Stimulated activated CD4-positive, alpha-beta T cell treated with anti-CD3 and anti-CD28 coated beads, Interleukin-12 subunit alpha, Interleukin-12 subunit beta, amount 100 ng/mL, for 48 hours (primary cell): ENCODE measurements at places on chromosomes 3 and 15.

DNA sequence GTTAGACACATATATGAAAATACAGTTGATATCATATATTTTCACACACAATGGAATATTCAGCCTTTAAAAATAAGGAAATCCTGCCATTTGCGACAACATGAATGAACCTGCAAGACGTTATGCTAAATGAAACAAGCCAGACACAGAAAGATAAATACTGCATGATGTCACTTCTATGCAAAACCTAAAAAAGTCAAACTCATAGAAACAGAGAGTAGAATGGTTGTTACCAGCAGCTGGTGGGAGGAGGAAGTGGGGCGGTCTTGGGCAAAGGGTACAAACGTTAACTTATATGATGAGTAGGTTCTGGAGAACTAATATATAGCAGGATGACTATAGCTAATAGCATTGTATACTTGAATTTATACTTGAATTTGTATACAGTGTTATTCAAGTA lies 213.2 kb upstream of the NR2F2 start:
- DNase-seq, result no peak

DNA sequence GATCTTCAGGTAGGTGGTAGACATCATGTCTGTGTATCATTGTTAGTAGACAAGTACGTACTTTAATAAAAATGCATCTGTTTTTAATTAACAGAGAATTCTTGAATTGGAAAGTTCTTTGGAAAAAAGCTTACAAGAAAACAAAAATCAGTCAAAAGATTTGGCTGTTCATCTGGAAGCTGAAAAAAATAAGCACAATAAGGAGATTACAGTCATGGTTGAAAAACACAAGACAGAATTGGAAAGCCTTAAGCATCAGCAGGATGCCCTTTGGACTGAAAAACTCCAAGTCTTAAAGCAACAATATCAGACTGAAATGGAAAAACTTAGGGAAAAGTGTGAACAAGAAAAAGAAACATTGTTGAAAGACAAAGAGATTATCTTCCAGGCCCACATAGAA lies 149.1 kb upstream of the LRRFIP2 start:
- DNase-seq, result no peak

- no peak for DNase-seq
These were observed 78.7 kb upstream of the TGFBR2 start for GRCh38 chr3:30527720-30528119.

- no peak for DNase-seq
These were observed 29.0 kb upstream of the FGD5 start for GRCh38 chr3:14789640-14790285.

DNA sequence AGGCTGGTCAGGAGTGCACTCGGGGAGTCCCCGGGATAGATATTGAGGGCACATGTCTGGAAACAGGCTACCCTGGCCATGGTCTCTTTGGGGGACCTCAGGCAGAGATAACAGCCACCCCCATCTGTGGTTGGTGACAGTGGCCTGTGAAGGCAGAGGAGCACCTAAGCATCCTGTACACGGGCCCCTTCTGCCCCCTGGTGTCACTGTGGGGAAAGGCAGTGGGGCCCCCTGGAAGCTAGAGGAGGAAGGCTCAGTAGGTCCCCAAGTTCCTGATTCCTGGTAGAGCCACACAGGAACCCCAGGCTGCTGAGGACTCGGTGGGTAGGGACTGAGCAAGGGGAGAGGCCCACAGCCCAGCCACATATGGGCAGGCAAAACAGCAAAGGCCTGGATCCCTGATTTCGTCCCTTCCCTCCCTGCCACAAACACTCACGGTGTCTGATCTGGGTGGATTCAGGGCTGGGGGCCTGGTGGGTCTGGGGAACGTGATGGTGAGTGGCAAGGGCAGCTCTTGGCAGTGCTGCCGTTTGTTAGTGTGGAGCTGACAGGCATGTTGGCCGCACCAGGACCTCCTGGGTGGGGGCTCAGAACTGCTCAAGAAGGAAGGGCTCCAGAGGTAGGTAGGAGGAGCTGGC lies 14.1 kb upstream of the CXCR6 start:
- peak; percentile 62 for DNase-seq

DNA sequence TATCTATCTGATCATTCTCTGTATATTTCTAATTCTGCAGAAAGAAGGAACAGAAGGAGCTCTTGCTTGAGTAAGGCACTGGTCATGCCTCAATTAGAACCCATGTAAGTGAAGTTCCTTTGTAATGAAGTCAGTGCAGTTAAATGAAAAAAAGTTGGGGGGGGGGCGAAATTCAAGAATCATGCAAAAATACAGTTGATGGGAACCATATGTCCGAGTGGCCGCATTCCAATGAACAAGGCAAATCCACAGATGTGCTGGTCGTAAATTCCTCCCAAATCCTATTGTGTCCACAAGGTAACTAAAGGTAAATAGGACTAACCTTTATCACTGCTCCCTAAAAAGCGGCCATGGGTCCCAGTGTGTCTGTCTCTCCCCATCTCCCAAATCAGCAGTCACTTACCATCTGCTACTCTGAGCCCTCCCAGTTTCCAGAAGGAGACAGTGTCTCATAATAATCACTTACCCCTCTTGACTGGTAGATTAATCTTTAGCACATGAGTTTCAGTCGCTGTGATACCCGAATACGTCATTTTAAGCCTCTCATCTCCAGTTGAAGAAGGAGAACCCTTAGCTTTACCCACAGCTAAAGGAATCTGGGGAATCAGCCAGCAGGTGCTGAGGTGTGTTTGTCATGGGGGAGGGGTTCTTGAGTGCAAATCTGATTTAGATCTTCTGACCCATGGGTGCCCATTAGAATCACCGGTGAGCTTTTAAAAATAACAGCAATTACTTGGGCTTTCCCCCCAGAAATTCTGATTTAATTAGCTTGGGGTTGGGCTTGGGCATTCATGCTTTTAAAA lies 56.3 kb upstream of the EPHB3 start:
- no peak for DNase-seq

- DNase-seq, result no peak
These were observed 76.2 kb downstream of the CRYGS start for GRCh38 chr3:186467969-186468368.

DNA sequence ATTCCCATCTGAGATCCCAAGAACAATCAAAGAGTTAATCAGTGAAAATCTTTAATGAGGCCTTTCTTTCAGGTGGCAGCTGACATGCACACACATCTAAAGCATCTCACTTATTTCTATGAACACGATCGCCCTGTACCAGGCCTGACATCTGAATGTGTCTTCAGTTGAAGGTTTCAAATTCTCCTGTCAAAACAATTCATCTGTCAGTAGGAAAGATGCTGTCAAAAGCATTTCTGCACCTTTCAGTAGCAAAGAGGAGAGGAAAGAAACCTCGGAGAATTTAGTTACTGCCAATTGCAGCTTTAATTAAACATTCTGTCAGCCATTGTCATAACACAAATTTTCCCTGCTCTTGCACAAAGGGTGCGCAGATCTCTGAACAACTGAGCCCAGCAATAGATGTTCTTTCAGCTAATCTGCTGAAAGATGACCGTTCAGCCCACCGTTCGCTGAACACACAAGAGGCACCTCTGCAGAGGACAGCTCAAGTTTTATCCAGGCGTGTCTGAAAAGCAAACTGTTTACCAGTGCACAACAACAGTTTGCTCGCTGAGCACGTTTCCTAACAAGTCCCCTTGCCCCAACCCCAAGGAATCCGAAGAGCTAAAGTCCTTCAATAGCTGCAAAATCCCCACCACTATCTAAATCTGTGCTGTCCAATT lies 34.1 kb downstream of the LRIG1 start:
- DNase-seq, result no peak

GRCh38 chr15:31020542-31020941 lies 29.1 kb upstream of the MTMR10 start:
- DNase-seq, result no peak

- DNase-seq, result no peak
These were observed 292.3 kb downstream of the KBTBD8 start for GRCh38 chr3:67290438-67290837.

- no peak for DNase-seq
These were observed 56.9 kb upstream of the FOXP1 start for GRCh38 chr3:71640331-71640983.

DNA sequence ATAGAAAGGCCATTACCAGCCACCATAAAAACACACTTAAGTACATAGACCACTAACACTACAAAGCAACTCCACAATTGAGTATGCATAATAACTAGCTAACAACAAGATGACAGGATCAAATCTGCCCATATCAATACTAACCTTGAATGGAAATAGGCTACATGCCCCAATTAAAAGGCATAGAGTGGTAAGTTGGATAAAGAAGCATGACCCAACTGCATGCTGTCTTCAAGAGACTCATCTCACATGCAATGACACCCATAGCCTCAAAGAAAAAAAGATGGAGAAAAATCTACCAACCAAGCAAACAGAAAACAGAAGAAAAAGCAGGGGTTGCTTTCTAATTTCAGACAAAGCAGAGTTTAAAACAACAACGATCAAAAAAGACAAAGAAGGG lies 218.7 kb downstream of the ISL2 start:
- DNase-seq, result no peak

DNA sequence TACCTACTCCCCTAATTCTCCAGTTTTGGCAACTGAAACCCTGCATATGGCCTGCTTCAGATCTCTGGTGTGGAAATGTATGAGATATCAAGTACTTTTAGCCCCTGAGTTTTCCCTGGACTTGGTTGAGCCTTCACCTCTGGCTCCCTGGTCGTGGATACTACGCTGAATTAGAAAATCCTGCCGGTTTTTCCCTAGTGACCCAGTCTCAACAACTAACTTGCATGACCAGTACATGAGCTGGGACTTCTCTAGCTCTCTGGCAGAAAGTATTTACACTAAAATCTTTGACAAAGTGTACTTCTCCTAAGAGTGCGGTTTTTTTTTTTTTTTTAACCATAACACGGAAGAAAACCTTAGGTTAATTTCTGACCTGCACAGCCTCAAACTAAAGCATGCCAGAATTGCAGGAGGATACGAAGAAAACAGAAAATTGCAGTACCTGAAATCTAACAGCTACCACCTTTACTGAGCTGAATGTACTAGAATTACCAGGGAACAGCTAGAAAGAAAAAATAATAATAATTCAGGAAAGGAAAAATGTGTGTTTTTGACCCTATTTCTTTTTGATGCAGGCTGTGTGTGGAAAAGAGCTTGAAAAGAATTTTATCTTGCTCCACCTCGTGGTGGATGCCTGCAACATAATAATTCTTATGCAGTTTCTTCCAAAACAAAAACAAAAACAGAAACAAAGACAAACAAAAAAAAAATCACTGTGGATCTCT lies 165.6 kb downstream of the GMNC start:
- DNase-seq, result no peak

DNA sequence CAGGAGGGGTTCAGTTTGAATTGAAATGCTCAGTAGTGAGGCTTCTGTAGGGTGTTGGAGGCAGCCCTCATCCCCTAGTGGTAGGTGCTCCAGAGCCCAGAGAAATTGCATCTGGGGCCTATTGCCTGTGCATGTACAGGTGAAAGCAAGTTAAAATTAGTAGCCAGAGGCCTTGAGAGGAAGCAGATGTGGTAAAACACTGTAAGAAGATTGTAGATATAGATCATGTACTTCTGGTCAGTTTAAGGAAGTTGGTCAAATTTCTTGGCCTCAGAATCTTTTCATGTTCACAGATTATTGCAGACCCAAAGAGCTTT lies 34.6 kb downstream of the IGSF10 start:
- no peak for DNase-seq

DNA sequence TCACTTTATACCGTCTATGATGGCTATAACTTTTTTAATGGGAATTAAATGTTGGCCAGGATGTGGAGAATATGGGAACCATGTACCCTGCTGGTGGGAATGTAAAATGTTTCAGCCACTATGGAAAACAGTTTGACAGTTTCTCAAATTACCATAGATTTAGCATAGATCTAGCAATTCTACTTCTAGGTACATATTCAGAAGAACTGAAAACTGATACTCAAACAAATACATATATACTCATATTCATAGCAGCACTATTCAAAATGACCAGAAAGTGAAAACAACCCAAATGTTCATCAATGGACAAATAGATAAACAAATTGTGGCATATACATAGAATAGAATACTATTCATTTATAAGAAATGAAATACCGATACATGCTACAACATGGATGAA lies 539.4 kb downstream of the IGSF11 start:
- no peak for DNase-seq

DNA sequence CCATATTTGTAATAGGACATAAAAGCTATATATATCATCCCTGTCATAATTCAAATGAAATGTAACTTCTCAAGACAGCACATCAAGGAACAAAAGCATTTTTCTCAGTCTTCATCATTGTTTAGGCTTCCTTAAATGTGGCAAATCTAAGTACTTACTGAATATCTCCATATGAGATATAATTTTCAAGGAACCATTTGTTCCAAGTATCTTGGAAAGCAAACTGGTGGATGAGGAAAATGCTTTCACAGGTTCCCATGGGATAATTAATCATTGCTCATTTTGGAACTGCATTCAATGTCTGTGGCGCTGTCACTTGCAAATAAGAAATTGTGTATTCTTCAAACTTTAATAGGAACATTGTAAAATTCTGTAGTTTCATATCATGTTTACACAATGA lies 52.6 kb upstream of the ZNF385D start:
- no peak for DNase-seq

GRCh38 chr3:13335059-13335458 lies 85.1 kb downstream of the NUP210 start:
- DNase-seq, result no peak

- no peak for DNase-seq
These were observed 150.9 kb upstream of the MCTP2 start for GRCh38 chr15:94080416-94080815.

- no peak for DNase-seq
These were observed 156.6 kb upstream of the IL12A start for GRCh38 chr3:159832024-159832423.

DNA sequence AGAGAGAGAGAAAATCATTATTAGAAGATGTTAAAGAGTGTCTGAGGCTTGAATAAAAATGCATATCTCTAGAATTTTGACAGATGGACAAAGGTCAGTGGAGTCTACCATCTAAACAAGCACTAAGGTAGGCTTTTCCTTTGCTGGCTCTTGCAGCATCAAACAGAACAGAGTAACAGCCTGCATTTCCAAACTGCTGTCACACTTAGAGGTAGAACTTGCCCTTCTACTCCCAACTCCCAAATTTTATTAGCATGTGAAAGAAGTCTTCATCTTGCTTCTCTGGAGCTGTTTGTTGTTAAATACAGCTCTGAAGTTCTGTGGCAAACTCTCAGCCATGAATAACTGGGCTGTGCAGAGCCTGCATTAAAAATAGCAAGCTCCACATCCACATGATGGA lies 4.1 kb upstream of the MB21D2 start:
- no peak for DNase-seq

- no peak for DNase-seq
These were observed 215.9 kb downstream of the GBE1 start for GRCh38 chr3:81545572-81545971.

DNA sequence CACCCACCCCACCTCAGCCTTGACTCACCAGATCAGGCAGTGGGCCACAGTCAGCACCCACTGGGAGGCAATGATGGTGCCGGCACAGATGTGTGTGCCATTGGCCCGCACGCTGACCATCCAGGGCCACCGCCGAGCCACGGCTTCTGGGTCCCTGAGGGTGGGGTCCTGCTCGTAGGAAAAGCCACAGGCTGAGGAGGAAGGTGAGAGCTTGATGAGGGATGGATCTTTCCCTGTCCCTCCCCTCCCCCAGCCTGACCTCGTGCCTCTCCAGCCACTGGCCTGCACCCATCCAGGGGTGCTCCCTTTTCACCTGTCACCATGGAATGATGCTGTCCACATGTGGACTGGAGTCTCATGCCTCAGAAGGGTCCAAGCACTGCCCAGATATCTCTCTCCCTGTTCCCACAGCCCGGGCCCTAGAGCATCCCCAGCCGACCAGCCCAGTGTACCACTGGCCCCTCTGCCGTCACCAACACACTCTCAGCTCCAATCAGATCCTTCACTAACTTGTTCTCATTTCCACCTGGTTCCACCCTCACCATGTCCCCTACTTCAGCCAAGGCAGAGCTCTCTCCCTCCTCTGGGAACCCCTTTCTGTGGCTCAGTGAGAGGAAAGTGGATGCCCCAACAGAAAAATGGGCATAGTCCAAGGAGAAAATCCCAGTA lies 2.0 kb downstream of the PRSS50 start:
- DNase-seq, result no peak
